Smooth muscle cell of the coronary artery (primary cell): ENCODE measurements at places on chromosomes 13 and 19. TPM values are rescaled to one million over a fixed set of nuclear protein-coding genes. Genes with fewer than 3 reads are reported as not detected.

COG6 gene
- 17.4 and 41.0 TPM in 2 replicates for total RNA-seq

ATP4B gene
- not detected in 2 replicates for total RNA-seq

NRTN gene
- total RNA-seq, result not detected in 2 replicates

MBD3L2 gene
- not detected in 2 replicates for total RNA-seq

VSTM1 gene
- not detected in 2 replicates for total RNA-seq

ONECUT3 gene
- not detected in 2 replicates for total RNA-seq

POMP gene
- 27.0 and 111 TPM in 2 replicates for total RNA-seq

CBARP gene
- total RNA-seq, result 0.82 and 1.1 TPM in 2 replicates

PTGER1 gene
- total RNA-seq, result 0.12 and 1.5 TPM in 2 replicates

AXL gene
- total RNA-seq, result 85.9 and 136 TPM in 2 replicates

TEKTIP1 gene
- not detected in 2 replicates for total RNA-seq

SIAH3 gene
- not detected in 2 replicates for total RNA-seq

TDRD12 gene
- total RNA-seq, result 0.15 and 0.23 TPM in 2 replicates

FCER2 gene
- not detected in 2 replicates for total RNA-seq

ZNF17 gene
- total RNA-seq, result 9.1 and 18.1 TPM in 2 replicates

TMEM221 gene
- total RNA-seq, result under 0.01 and 0.12 TPM in 2 replicates

C19orf81 gene
- not detected in 2 replicates for total RNA-seq

ZSWIM9 gene
- 1.8 and 2.2 TPM in 2 replicates for total RNA-seq

URAD gene
- total RNA-seq, result not detected in 2 replicates

PEAK3 gene
- total RNA-seq, result not detected in 2 replicates

HSPH1 gene
- total RNA-seq, result 26.7 and 32.4 TPM in 2 replicates

SYDE1 gene
- total RNA-seq, result 5.4 and 19.7 TPM in 2 replicates

OR4F17 gene
- total RNA-seq, result not detected in 2 replicates

ZNF135 gene
- total RNA-seq, result 3.6 and 3.9 TPM in 2 replicates

UBXN6 gene
- 115 and 127 TPM in 2 replicates for total RNA-seq

C19orf38 gene
- total RNA-seq, result 0.12 and 0.15 TPM in 2 replicates

UHRF1 gene
- 11.9 and 27.5 TPM in 2 replicates for total RNA-seq

NLRP5 gene
- not detected in 2 replicates for total RNA-seq

TTC9B gene
- total RNA-seq, result not detected in 2 replicates

ZNF507 gene
- total RNA-seq, result 6.8 and 8.9 TPM in 2 replicates

KCNJ14 gene
- 0.23 and 0.59 TPM in 2 replicates for total RNA-seq

RPS5 gene
- 3,343 and 4,752 TPM in 2 replicates for total RNA-seq

OVOL3 gene
- total RNA-seq, result not detected in 2 replicates

ZIK1 gene
- 4.6 and 11.3 TPM in 2 replicates for total RNA-seq

MAST1 gene
- 0.35 TPM in 1 of 2 replicates, not detected in the other for total RNA-seq

DIAPH3 gene
- 0.35 and 7.4 TPM in 2 replicates for total RNA-seq

JSRP1 gene
- not detected in 2 replicates for total RNA-seq

B3GNT8 gene
- total RNA-seq, result 0.60 and 3.6 TPM in 2 replicates

TJP3 gene
- not detected in 2 replicates for total RNA-seq
